ENCODE measurements at places on chromosomes 12 and 14.

DNA sequence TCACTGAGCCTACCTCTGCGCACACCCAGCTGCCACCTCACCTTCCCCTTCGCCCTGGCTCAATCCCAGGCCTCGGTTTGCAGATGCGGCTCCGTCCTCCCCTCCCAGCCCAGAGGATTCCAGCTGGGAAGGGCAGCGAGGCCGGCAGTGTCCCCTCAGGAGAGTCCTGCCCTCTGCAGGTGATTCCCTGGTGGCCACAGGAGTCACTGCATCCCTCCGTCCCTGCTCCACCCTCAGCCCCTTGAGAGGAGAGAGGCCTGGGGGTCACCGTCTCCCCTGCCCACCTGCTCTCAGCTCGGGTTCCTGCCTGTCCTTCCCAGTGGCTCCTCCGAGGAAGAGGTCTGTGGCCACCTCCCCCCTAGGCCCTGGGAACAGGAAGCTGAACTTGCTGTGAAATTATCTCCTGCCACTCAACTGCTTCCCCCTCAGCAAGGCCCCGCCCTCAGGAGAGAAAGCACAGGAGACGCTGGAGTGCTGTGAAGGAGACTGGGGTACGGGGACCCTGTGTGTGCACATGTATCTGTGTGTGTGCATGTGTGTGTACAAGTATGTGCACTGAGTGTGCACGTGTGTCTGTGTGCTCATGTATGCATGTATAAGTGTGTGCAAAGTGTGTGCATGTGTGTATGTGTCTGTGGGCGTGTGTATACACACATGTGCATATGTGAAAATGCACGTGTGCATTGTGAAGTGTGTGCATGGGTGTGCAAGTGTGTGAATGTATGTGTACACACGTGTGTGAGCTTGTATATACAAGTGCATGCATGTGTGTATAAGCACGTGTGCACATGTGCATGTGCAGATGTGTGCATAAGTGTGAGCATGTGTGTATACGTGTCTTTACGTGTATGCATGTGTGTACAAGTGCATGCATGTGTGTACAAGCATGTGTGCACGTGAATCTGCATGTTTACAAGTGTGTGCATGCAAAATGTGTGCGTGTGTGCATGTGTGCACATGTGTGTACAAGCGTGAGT lies 13.2 kb upstream of the GALNT9 start:
- no peak for DNase-seq

- DNase-seq: no peak
Observed at GRCh38 chr12:24488091-24488596, 460.8 kb downstream of the BCAT1 start.

- no peak for DNase-seq
Observed at GRCh38 chr12:110744151-110744571, 1.5 kb upstream of the PPP1CC start.

DNA sequence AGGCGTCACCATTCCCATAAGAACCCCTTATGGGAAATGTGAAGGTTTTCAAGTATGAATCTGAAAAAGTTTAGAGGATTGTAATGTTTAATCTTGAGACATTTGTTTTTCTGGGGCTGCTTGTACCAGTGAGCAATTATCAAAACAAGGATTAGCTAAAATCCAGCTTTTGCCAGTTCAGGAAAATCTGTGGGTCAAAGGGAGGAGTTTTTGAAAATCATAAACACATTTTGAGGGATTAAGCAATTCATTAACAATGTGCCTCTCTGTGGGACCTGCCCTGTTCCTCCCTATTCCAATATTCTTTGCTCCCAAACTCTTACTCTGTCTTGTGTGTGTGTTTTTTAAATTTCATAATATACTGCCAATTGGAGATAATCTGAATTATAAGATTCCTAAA lies 11.7 kb upstream of the DAAM1 start:
- no peak for DNase-seq

DNA sequence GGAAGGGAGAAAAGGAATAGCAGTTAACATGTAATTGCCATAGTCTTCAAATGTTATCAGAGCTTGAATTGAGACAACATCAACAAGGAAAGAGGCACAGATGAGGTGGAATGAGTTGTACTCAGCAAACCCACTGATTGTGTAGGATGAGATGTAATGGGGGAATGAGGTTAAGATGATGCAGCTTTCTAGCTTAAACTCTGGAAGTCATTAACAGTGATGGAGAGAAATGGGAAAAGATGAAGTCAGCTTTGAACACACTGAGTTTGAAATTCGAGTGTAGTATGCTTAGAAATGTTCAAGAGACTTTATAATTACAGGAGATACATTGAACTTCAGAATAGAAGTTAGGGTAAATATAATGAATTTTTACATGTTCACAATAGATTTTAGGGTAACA lies 106.9 kb downstream of the PRKD1 start:
- no peak for DNase-seq

- DNase-seq: no peak
Observed at GRCh38 chr12:46374310-46374709, 1.7 kb upstream of the SLC38A2 start.

GRCh38 chr12:124213666-124214347 lies 81.1 kb upstream of the RFLNA start:
- no peak for DNase-seq

GRCh38 chr14:101243587-101244338 lies 317.5 kb upstream of the DIO3 start:
- no peak for DNase-seq

- DNase-seq: no peak
Observed at GRCh38 chr14:55968741-55969140, 149.5 kb upstream of the PELI2 start.

- DNase-seq: no peak
Observed at GRCh38 chr12:30985814-30986452, 59.4 kb downstream of the TSPAN11 start.

GRCh38 chr14:59189786-59190368 lies 1.4 kb downstream of the DAAM1 start:
- peak; percentile 81 for DNase-seq

DNA sequence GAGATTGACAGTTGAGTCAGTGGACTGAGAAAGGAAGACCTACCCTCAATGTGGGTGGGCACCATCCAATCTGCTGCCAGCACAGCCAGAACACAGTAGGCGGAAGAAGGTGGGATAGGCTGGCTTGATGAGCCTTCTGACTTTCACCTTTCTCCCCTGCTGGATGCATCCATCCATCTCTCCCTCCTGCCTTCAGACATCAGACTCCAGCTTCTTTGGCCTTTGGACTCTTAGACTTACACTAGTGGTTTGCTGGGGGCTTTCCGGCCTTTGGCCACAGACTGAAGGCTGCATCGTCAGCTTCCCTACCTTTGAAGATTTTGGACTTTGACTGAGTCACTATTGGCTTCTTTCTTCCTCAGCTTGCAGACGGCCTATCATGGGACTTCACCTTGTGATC lies 456.5 kb upstream of the MIS18BP1 start:
- no peak for DNase-seq

DNA sequence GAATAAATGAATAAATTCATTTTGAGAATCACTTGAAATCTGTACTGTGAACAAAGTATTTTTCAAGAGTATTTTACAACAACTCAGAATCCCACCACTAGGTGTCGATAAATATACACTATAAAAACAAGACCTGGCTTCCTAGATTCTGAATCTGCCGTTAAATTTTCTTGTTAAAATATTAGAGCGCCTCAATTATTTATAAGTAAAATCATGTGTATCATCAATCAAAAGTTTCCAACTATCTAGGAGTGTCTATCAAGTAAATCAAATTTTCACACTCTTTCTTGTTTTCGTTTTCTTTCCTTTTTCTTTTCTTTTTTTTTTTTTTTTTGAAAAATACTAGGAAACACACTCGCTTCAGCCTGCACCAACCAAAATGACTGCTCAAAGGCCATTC lies 179.2 kb upstream of the DCN start:
- DNase-seq: no peak

DNA sequence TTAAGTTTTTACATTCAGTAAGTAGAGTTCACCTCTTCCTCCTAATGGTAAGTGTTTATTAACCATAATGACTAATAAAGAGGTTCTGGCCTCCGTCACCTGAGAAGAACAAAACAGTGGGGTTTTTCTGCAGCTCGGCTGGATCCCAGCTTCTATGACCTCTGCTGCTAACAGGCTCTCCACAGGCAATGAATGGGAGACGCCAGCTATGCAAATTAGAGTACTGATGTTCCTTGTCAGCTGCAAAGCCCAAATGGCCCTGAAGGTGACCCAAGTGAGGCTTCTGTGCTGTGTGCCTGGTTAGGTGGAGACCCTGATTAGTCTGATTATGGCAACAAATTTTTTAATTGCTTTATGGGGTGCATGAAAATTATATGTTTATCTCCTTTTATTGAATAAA lies 218.1 kb downstream of the APAF1 start:
- DNase-seq: no peak

DNA sequence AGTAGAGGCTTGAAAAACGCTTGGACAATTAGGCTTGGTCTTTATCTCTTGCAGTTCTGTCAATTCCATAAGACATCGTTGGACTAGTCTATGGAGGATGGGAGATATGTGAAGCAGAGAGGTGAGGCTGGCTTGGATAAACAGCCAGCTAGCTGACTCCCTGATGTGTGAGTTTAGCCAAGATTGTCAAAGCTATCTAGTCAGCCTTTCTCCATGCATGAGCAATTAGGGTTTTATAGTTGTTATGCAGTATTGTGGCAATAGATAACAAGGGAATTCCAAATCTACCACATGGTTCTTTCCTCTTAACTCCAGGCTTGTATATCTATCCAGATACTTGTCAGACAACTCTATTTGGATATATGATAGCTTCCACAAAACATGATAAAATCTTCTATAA lies 153.6 kb upstream of the NRXN3 start:
- DNase-seq: no peak

- DNase-seq: no peak
Observed at GRCh38 chr12:116881325-116881876, at the start of gene HRK. Gene HRK (minus strand): TSS chr12:116881441. CDS start chr12:116881307, 134 bp downstream.

GRCh38 chr14:54312166-54312801 lies 84.5 kb upstream of the CDKN3 start:
- DNase-seq: no peak

- DNase-seq: peak; percentile 87
Observed at GRCh38 chr12:41302979-41303403, 114.9 kb downstream of the PDZRN4 start.

DNA sequence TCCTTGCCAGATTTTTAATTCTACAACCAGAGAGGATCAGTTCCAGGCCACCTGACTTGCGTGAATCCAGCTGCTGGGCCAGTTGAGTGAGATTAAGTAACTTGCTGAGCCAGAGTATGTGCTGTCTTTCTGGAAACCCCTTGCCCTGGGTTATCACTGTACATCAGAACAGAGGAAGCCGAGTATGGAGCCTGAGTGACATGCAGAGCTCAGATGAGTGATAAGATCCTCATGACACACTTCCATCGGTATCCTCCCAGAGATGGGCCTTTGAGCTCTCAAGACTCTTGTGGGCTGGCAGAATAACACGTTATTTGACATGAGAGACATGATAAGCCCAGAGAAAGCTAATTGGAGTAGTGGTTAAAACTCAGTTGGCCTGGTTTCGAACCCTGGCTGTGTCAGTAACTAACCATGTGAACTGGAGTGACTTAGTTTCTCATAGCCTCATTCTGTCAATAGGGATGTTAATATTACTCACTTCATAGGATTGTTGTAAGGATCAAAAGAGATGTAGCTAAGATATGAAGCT lies 388.1 kb downstream of the ZFP36L1 start:
- no peak for DNase-seq

GRCh38 chr14:25102788-25103187 lies 52.8 kb upstream of the STXBP6 start:
- DNase-seq: no peak

GRCh38 chr14:92982956-92983355 lies 60.0 kb downstream of the CHGA start:
- no peak for DNase-seq

- DNase-seq: no peak
Observed at GRCh38 chr12:131929581-131930456, 743 bp downstream of the PUS1 start.

DNA sequence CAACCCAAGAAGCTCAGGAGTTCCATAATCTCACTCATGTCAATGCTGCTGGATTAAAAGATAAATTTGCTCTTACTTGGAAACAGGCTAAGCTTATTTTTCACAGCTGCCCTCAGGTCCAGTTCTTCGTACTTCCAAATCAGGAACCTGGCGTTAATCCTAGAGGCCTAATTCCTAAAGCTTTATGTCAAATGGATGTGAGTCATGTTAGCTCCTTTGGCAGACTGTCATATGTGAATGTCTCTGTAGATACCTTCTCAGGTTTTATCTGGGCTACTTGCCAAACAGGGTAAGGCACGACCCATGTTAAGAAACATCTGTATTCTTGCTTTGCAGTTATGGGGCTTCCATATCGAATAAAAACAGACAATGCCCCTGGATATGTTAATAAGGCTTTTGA lies 504.6 kb downstream of the ALG10 start:
- no peak for DNase-seq

DNA sequence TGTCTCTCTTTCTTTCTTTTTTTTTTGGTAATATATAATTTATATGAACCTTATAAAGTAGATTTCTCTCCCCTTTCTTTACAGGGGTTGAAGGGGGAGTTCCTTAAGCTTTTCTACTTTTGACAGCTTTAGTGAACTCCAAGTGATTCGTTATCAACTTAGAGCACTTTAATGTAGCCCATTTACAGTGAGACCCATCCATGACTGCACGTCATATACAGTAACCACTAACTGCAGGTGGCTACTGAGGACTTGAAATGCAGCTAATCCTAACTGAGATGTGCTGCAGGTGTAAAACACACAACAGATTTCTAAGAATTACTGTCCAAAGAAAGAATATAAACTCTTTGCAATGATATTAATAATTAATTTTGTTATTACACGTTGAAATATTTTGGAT lies 582 bp downstream of the LRRIQ1 start:
- DNase-seq: no peak

DNA sequence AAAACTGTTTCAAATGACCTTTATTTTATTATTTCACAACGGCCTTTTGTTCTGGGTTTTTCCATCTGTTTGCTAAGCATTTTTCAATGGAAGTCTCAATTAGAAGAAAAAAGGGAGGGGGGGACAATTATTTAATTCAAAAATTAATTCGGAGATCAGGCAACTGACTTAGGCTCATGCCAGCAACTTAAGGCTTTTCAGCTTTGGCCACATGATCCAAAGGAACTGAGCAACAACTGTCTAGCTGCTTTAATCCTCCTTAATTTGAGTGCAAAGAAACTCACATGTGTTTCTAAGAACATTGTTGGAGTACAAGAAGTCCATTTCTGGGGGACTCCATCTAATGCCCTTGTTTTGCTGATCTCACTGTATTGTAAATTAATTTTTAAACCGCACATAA lies 188.0 kb downstream of the EXOC5 start:
- DNase-seq: no peak

- DNase-seq: no peak
Observed at GRCh38 chr12:43282106-43282505, 269.9 kb downstream of the ADAMTS20 start.

DNA sequence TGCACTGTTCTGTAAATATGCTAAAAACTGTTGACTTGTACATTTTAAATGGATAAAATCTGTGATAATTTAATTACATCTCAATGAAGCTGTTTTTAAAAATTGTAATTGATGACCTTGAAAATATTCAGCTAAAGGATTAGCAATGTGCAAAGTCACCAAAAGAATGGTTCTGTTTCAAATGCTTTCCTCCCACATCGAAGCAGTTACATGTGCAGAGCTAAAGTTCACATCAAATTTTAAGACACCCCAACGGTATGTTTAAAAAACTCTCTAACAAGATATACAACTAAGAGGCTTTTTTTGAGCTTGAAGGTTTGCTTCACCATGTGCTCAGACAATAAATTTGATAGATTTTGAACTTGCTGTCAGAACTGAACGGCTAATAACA lies 114.6 kb upstream of the KRAS start:
- DNase-seq: no peak

All from NCI-H187 treated with DMSO at 0.1 percent for 48 hours (cell line).